T-cell (primary cell): ENCODE measurements at places on chromosomes 11 and 22. TPM values are rescaled to one million over a fixed set of nuclear protein-coding genes. Genes with fewer than 3 reads are reported as not detected.

DNA sequence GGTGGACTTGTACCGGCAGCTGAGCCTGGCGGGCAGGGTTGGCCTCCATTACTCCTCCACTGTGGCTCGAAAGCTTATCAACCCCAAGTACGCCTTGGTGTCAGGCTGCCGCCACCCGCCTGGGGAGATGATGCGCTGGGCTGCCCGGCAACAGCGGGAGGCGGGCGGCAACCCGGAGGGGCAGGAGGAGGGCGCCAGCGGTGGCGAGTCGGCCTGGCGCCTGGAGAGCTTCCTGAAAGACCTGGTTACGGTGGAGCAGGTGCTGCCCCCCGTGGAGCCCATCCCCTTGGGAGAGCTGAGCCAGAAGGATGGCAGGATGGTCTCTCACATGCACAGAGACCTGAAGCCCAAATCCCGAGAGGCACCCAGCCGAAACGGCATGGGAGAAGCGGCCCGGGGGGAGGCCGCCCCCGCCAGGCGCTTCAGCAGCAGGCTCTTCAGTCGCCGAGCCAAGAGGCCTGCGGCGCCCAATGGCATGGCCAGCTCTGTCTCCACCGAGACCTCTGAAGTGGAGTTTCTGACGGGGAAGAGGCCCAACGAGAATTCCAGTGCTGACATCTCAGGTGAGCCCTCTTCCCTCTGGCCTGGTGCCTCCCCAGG is 26.7 kb downstream of the FAM83F start:
- no peak for DNase-seq

GRCh38 chr22:39098576-39098975 is 1.5 kb downstream of the APOBEC3H start:
- no peak for DNase-seq

The POU2AF1 gene
- total RNA-seq = 4.3 TPM

The DDIAS gene
- 1.5 TPM for total RNA-seq

GRCh38 chr22:29093501-29094300 is 20.9 kb downstream of the KREMEN1 start:
- no peak for DNase-seq

The MFRP gene
- not detected for total RNA-seq

DNA sequence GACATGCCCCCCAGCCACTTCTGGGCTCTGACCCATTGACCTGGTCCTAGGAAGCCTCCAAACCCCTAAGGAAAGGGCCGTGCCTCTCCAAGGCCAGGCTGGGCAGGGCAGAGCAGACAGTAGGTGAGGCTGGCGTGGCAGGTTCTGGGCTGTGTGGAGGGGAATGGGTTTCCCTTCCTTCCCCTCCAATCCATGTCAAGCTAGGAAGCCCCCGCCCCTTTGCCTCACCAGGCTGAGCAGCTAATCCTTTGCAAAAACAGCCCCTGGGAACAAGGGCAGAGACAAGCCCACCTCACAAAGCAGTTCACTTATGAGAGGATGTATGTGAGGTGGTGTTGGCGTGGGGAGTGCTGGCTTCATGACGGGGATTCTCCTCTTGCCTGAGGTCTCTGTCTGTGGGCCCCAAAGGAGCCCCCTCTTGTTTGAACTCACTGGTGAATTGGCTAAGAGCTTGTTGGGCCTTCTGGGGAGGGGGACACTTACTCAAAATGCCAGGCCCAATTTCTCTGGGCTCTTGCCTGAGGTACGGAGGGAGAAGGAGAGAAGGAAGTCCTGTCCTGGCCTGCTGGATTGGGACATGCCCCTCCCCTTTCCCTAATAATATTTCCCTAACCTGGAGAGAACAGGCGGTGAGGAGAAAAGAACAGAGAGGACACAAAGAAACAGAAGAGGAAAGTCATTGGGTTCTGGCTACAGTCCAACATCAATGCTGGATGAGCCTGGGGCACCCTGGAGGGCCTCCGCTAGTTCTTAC is 1.6 kb upstream of the TRIM29 start:
- no peak for DNase-seq

The MPEG1 gene
- 2.3 TPM for total RNA-seq

GRCh38 chr22:17964156-17964555 is 60.2 kb downstream of the MICAL3 start:
- no peak for DNase-seq

The RAB1B gene
- total RNA-seq = 96.7 TPM

- DNase-seq = no peak
Measured at GRCh38 chr11:33000181-33000580, 15.5 kb upstream of the DEPDC7 start.

The SOX6 gene
- total RNA-seq = not detected

The STK33 gene
- 1.5 TPM for total RNA-seq

The NXPE2 gene
- total RNA-seq = not detected

GRCh38 chr11:32121012-32121411 is 30.1 kb downstream of the RCN1 start:
- DNase-seq = no peak

GRCh38 chr22:20794650-20795413 is 20.9 kb downstream of the SERPIND1 start:
- DNase-seq = no peak

The CD3E gene
- 659 TPM for total RNA-seq

DNA sequence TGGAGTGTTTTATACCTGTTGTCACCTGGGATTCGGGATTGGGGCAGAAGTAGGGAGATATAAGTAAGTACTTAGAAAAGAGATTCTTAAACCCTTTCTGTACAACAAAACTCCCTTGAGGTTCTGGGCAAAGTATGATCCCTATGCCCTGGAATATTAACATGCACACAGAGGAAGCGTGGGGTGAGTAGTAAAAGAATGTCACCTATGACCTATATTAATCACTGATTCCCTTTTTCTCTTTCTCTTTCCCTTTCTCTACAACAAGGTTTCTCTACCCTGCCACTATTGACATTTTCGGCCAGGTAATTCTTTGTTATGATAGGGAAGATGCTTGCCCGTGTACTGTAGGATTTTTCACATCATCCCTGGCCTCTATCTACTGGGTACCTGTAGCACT is 209.7 kb upstream of the PLET1 start:
- DNase-seq = no peak
